Umbilical cord (tissue), 2 donors: ENCODE measurements at places on chromosomes 12 and 14. TPM values are rescaled to one million over a fixed set of nuclear protein-coding genes. Genes with fewer than 3 reads are reported as not detected.

DNA sequence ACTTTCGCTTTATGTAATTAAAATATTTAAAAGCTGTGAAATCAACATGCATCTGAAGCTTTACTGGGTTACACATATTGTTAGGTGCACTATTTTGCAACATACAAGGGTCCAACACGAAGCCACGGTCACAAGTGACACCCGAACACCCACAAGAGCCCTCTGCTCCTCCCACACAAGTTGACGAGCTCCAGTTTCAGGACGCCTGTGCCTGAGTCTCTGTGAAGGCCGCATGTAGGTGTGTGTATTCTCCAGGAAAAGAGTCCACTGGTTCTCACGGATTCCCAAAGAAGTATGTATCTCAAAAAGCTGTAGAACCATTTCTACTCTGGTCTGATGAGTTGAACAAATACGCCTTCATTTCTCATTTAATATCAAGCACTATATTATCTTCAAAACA, 12.0 kb downstream of the SLC15A4 start:
- DNase-seq, result no peak

DNA sequence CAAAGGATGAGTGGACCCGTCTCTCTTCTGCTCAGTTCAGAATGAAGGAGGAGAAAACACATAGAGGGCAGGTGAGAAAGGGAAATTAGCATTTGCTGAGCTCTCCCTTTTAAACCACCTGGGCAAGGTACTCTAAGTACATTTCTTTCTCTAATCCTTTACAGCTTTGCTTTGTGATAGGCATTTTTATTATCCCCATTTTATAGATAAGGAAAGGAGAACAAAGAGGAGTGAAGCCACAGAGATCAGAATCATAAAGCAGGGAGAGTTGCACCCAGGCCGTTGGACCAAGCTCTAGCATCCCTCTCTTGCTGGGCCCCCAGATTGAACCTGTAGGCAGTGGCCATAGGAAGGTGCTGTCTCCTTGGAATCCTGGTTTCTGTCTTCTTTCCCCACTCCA, 47.0 kb downstream of the VCPKMT start:
- no peak for DNase-seq

- no peak for DNase-seq
Observed at GRCh38 chr12:41058266-41058665, 129.9 kb upstream of the PDZRN4 start.

KIF26A gene
- total RNA-seq, result 11.8 TPM

LMNTD1 gene
- not detected for total RNA-seq

DNA sequence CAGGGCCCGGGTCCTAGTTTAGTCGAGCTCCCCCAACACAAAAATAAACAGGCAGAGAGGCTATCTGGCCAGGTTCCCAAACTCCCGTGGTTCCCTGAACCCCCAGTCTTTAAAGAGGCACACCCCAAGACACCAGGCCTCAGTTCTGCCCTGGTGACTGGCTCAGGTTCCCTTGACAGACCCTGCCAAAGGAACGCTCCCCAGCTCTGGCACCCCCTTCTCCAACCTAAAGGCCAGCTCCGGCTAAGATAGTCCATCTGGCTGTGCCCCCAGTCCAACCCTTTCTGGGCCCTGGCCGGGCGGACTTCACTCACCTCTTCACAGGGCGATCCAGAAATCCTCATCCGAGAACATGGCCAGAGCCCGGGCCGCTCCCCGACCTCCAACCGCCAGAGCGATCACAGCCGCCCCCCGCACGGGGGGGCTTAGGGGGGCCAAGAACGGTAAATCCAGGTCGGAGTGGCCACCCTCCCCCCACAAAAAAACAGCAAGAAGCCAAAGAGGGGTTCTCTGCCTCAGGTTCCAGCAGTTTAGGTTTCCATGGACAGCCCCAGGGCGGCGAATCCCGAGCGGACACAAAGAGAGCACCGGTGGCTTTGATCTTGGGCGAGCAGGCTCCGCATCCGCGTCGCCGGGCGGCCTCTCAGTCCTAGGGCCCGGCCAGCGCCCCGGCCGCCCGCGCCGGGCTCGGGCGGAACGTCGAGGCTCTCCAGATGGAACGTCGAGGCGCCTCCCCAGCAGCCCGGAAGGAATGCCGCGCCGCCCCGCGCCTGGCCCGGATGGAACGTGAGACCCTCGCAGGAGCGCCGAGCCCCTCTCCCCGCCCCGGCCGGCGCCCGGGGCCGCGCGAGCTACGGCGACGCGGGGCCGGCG, 1.1 kb downstream of the KMT2D start:
- no peak for DNase-seq

DNA sequence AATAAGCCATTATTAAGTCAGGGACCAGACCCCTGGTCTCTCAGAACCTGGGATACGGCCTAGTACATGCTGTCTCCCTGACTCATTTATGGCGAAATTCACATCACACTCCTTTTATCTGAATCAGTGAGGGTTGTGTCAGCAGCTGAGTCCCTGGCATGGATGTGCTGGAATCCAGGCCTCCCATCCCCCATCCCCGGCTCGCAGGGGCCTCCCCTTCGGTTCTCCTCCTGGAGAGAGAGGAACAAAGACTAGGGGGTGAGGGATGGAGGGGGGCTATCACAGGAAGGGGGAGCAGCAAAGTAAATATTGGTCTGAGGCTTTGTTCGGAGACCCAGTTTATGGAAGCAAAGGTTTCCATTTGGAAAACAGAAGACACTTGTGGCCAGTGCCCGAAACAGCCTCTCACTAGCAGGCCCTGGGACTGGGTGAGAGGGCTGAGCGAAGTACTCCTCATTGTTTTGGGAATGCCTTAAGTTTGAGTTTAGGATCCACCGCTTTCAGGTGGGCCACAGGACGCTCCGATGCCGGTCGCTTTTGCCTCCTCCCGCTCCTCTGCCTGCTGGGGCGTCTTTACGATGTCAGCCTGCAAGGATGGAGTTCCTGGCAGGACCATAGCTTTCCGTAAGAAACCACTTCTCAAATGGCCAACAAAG, 145.0 kb downstream of the PRKCH start:
- DNase-seq, result peak; percentile 92

DNA sequence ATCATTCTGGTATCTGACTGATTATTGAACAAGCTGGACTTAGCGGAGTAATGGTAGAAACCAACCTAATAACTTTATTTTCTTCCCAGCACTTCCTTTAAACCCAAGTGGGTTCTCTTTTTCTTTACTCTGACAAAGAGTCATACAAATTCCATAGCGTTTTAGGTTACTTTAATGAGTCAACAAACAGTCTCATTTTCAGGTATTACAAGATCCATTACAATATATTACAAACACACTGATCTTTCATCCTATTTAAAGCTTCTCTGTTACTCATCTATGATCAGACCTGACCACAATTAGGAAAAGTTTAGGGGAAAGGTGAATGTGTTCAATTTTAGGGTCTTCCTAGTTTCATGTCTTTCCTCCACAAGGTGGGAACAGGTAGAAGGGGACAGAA, 39.4 kb upstream of the PTPRQ start:
- no peak for DNase-seq

P3H3 gene
- total RNA-seq, result 74.6 TPM

SIX6 gene
- 1.2 TPM for total RNA-seq

PLA2G1B gene
- total RNA-seq, result not detected

DNA sequence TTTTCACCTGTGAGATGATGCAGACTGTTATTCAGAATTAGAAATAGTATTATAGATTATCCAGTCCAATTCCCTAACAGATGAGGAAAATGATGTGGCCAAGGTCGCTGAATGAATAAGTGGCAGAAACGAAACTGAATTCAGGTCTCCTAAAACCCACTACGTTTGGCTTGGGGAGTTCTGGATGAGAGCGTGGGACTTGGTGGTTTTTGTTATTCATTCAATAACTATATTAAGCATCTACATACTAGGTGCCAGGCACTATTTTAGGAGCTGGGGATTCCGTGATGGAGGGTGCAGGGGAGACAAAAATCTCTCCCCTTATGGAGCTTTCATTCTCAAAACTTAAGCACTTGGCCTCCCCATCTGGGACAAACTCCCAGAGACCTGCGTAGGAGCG, 813 bp upstream of the CCDC184 start:
- DNase-seq, result no peak

DNA sequence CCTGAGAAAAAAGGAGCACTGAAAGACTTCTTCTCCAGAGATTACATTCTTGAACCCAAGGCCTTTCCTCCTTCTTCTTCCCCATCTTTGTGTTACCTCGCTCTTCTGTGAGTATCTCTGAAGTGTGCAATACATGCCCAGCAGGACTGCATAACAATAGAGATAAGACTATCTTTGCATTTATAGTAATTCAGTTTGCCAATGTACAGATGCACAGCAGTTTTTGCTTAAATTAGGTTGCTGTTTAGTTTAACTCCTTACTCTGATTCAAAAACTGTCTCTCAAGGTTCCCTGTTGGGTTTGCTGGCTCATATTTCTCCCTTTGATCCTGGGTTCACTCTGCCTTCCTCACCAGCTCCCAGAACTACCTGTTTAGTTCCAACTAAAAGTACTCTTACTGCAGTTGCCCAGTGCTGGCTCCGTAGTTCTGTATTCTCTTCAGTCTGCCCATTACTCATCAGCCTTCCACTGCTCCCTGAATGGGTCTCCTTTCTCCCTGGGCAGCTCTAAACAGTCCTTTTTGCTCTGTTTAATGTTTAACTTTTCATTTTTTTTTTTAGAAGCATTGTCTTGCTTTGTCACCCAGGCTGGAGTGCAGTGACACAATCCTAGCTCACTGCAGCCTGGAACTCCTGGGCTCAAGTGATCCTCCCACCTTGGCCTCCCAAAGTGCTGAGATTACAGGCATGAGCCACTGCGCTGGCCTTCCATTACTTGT, 180.6 kb upstream of the CAND1 start:
- no peak for DNase-seq

GSKIP gene
- total RNA-seq, result 36.6 TPM

DNA sequence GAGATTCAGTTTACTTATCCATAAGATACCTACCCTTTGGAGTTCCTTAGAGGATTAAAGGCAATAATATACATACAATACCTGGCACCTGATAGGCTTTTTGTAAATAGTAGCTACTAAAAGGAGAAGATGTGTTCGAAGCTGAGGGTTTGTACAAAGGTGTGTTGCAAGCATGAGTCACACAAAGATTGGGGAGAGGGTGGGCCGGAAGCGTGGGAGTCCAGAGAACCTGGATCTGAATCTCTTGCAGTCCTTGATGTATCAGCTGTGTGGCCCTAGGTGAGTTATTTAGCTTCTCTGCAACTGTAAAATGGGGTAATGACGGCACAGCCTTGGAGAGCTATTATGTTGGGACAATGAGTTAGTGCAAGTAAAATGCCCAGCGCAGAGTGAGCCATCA, 61.6 kb upstream of the PSMC1 start:
- no peak for DNase-seq

GRCh38 chr12:69884386-69884785, 59.4 kb downstream of the MYRFL start:
- no peak for DNase-seq

CD27 gene
- total RNA-seq, result not detected

TSPAN19 gene
- 3.4 TPM for total RNA-seq
